Central memory CD8-positive, alpha-beta T cell (primary cell): ENCODE measurements at places on chromosomes 2 and 18.

GRCh38 chr2:27710640-27711430, 47.1 kb downstream of the SLC4A1AP start:
- no peak for DNase-seq

GRCh38 chr18:79916546-79917168, 34.8 kb downstream of the SLC66A2 start:
- DNase-seq, result no peak

DNA sequence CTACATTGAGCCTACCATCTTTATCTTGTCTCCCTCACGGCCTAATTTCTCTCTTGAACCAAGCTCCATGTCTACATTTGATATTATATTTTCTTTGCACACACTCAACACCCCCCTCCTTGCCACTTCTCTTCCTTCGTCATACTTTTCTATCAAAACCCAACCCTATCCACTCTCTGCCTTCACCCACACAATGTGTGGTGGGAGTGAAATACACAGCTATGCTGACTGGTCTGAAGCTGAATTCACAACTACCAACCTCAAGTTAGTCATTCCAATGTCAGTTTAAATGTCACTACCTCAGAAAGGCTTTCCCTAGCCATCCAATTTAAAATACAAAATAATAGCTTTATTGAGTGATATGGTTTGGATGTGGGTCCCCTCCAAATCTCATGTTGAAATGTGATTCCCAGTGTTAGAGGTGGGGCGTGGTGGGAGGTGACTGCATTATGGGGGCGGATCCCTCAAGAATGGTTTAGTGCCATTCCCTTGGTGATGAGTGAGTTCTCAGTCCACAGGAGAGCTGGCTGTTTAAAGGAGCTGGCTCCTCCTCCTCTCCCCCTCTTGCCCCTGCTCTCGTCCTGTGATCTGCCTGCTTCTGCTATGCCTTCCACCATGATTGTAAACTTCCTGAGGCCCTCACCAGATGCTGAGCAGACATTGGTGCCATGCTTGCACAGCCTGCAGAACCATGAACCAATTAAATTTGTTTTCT, 112.1 kb downstream of the DTNB start:
- DNase-seq, result no peak

DNA sequence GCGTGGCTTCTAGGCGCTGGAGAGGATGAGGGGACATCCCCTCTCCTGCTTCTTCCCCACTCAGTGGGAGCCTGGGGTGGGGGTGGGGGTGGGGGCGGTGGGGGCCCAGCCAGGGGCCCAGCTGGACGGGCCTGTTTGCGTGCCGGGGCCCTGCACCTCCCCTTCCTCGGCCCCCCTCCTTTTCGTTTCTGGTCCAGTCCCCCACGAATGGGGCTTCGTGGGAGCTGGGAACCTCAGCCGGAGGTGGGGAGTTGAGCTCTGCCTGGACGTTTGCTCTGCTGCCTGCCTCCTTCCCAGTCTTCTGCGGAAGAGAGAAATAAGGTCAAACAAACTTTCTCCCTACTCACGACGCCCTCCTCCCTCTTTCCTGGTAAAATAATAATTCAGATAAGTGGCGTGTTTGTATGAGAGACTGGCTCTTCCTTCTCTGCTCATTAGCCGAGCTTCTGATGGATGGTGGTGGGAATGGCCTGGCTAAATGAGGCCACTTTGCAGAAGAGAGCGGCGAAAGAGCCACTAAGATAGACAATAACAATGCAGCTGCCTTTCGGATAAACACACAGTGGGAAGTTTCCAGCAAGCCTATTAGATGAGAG, 782 bp downstream of the MTA3 start:
- DNase-seq, result no peak
